ENCODE measurements at places on chromosomes 6 and 20. TPM values are rescaled to one million over a fixed set of nuclear protein-coding genes. Genes with fewer than 3 reads are reported as not detected.

DNA sequence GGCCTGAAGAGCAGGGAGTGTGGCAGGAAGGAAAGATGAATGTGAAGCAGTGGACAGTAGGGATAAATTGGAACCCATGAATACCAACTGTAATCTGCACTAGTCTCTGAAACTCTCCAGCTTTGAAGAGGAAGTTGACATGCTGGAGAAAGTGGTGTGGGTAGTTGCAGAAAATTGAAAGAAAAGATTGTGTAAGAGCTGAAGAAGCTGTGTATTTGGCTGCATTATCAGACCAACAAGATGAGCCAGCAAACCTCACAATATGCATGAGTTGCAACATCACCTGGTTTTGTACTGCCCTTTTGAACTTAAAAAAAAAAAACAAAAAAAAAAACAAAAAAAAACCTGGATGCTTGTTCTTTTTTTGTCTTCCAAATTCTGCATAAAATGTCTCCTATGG lies 921.9 kb upstream of the EYS start:
- no peak for DNase-seq

- no peak for DNase-seq
These were observed 101.5 kb upstream of the SLC24A3 start for GRCh38 chr20:19110881-19111460.

The IYD gene
- total RNA-seq, result not detected

GRCh38 chr6:2021713-2022125 lies 223.7 kb downstream of the GMDS start:
- DNase-seq, result no peak
